Activated CD4-positive, alpha-beta memory T cell treated with anti-CD3 and anti-CD28 coated beads for 36 hours (primary cell): ENCODE measurements at places on chromosomes 4 and X. TPM values are rescaled to one million over a fixed set of nuclear protein-coding genes. Genes with fewer than 3 reads are reported as not detected.

DNA sequence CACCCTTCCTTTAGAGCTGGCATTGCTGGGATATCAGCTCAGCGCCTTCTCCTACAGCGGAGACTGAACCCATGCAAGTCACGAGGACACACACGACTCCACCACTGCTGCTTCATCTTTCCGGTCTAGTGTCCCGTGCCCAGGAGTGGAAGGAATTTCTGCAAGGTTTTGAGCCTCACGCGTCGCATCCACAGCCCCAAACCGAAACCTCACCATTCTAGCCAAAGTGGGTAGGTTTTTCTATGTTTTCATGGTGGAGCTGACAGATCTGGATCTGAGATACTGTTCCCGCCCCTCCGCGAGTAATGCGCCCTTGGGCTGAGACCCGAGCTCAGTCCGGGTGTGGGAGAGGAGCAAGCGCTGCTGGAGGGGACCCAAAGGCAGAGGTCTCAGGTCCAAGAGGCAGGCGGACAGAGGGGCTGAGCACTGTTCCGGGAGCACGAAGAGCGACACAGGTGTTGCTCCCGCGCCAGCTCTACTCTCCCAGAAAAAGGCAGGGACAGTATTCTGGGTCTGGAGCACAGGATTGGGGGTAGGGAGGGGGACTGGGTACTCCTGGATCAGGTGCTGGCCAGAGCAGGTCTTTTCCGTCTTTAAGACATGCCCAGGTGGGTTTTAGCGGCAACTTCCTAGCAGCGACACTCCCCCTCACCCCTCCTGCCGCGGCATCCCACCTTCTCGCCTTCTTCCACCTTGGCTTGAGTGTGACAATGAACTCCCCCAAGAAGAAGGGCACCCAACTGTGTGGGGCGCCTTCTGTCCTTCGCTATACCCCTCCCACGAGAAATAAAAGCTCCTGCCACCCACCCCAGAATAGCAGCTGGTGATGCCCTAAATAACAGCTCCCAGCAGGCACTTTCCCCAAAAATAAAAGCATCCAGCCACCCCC, 1.8 kb downstream of the EPHA5 start:
- no peak for DNase-seq

DNA sequence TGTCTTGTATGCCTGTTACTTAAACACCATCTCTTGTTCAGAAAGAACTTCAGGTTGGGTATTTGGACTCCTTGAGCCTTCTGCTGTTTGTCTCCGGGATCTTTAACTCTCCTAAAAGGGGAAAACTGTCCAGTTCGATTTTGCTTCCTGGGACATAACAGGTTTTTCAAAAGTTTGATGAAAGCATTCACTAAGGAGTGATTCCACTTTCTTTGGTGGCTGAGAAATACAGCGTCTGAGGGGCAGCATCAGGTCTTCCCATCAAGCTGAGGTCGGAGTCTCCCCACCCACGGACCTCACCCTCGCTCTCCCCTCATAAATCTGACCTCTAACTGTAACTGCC, 1.4 kb downstream of the AFAP1 start:
- peak; percentile 33 for DNase-seq

DNA sequence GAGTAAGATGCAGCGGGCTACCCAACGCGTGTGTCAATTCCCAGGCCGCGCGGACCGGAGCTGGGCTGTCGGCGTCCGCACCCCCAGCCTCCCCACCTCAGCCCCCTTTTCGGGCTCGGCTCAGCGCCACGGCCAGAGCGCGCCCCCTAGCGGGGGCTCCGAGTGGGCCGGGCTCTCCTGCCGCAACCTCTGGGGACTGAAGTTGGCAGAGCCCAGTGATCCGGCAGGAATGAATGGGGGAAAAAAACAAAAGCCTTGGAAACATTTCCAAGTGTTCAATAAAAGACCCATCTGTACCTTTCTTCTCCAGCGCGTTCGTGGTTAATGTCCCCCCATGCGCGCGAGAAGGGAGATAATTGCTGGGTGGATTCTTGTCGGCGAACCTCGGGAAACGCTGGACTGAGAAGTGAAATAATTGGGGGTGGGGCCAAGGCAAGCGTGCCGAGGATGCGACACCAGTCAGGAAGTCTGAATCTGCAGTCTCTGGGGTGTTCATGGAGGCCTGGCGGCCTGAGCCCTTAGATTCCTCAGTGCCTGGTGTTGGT, 5.2 kb upstream of the ARX start:
- DNase-seq, result peak; percentile 42

GRCh38 chrX:3621414-3621813, 92.0 kb downstream of the PRKX start:
- DNase-seq, result no peak

DNA sequence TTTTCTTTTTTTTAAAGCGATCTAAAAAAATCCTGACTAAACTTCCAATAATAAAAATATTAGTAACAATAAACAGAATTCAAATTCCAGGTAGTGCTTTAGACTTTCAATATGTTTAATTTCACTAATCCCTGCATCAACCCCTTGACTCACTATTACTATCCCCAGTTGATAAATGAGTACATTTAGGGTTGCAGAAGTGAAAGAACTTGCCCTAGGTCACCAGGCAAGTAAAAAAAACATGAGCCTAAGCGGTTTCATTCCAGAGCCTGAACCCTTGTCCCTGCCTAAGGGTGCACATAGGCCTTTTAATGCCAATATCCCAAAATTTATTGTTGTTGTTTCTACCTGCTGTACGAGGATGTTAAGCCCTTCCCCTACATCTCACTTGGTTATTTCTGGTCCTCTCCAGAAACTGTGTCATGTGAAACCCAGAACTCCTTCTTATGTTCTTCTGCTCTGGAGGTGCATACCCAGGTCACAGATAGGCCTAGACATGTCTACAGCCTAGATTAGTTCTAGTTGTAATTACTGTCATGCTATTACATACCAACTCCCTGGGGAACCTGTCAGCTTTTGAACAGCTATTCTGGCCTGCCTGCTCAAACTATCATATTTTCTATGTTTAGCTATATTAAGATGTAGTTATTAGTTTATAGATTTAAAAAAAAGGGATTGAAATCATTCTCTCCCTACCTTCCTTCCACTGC, 244.5 kb upstream of the PITX2 start:
- DNase-seq, result no peak

GRCh38 chrX:133929836-133930464, 55.4 kb downstream of the GPC3 start:
- DNase-seq, result no peak

DNA sequence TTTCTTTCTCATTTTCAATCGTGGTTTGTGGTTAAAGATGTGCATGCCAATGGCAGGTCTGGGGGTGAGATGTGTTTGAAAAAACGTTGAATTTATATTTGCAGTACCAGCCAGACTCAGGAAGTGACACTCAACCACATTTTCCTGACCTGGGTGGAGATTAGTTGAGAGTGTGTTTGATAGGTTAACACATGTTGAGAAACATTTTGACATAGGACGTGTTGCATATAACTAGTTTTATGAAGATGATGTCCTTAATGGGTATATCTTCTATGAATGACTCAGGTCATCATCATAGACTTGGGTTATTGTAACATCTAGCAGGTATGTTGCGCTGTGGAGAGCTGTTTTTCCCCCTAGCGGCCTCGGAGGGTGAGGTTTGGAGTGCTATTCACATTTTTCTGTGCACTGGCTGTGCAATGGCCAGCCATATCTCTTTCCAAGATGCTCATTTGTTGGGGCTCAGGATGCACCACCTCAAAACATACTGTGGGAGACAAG, 21.7 kb upstream of the CD38 start:
- DNase-seq, result peak; percentile 88

GRCh38 chrX:105869701-105870100, 47.4 kb downstream of the NRK start:
- DNase-seq, result no peak

DNA sequence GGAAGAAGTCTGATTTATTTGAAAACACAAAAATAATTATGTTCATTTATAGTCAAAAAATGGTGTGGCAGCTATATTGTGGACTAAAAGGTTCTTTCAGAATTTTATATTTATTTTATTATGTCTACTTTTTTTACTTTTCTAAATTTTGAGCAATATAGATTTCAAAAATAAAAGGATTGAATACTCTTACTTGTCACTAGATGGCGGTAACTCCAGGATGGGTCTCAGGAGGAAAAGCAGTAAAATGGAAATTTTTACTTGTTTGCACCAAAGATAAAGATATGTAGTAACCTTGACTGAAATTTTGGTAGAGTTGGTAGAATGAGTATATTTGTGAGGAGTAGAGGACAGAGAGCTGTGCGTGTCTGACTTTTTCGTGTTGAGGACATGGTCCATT, 14.5 kb upstream of the DACH2 start:
- DNase-seq, result no peak

- no peak for DNase-seq
These were observed 31.1 kb downstream of the MAML3 start for GRCh38 chr4:140122891-140123290.

DNA sequence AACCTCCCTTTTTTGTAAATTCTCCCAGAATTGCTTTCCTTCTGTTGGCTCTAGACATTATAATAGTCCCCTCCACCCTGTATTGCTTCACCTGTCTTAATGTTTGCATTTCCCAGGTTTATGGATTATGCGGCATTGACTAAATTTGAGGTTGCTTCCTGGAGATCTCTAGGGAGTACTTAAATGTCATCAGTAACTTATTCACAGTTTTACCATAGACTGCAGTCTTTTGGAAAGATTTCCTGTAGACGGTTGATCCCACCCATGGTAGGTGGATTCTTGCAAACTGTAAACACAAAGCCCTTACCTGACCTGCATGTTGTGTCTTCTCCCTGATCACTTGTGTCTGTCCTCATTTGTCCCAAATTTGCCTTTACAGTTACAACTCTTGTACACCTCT, 6.2 kb upstream of the NOX1 start:
- no peak for DNase-seq

GRCh38 chr4:30801876-30802275, 81.7 kb downstream of the PCDH7 start:
- DNase-seq, result no peak

GRCh38 chr4:165839615-165840333, 33.3 kb upstream of the TLL1 start:
- no peak for DNase-seq

- no peak for DNase-seq
These were observed 19.9 kb downstream of the RPS6KA6 start for GRCh38 chrX:84168095-84168494.

GRCh38 chr4:88054901-88055300, 47.5 kb downstream of the PKD2 start:
- DNase-seq, result peak; percentile 10

GRCh38 chrX:6067600-6067999, 161.1 kb downstream of the NLGN4X start:
- no peak for DNase-seq

DNA sequence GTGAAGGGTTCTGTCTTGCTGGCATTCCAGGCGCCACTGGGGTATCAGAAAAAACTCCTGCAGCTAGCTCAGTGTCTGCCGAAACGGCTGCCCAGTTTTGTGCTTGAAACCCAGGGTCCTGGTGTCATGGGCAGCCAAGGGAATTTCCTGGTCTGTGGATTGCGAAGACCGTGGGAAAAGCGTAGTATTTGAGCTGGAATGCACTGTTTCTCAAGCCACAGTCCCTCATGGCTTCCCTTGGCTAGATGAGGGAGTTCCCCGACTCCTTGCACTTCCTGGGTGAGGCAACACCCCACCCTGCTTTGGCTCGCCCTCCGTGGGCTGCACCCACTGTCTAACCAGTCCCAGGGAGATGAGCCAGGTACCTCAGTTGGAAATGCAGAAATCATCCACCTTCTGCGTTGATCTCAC, 40.1 kb downstream of the NOP14 start:
- DNase-seq, result no peak

GRCh38 chr4:53161051-53161786, 204.6 kb downstream of the SCFD2 start:
- DNase-seq, result no peak

- DNase-seq, result no peak
These were observed 12.4 kb downstream of the DDIT4L start for GRCh38 chr4:100177855-100178254.

DNA sequence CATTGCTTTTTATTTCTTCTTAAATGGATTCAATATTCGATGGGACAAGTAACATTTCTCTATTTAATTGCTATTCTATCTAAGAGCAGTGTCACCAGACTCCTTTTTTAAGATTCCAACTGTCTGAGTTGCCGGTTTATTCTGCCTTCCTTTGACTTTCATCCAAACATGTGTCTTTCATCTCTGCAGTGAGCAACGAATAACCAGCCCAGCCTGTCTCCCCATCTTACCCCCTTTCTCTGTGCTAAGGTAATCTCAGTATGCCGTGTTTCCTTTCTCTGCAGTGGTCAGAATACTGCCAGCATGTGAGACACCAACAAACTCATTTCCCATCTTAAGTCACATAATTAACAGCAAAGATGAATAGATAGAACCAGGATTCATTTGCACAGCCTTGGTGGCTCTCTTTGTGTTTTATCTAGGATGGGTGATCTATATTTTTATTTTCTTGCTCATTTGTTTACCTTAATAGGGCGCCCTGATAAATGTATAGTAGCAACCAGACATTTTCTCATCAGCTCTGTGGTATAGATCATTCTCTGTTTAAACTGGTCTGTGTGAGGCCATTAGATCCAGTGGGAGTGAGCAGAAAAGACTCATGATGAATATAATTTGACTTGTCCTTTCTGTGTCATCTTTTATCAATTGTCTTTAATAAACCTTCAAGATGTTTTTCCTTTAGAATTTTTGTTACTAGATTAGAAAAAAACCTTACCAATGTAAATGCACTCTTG, 394.8 kb upstream of the IGFBP7 start:
- DNase-seq, result no peak

DNA sequence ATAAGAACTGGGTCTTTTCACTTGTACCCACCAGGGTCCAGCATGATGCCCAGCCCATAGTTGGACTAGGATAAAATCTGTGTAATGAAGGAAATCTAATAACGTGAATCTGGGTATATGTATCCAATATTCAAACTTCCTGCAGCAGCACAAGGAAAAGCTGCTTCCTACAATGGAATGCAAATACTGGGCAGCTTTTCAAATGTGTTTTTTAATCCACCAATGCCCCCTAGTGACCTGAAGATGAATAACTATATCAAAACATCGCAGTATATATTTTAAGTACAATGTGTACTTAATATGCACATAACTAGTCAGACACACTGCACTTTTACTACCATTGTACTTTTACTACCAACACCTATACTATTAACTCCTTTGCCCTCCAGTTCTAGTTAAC, 5.3 kb downstream of the APOO start:
- no peak for DNase-seq

GRCh38 chrX:24619647-24620046, 27.5 kb downstream of the PCYT1B start:
- no peak for DNase-seq

- no peak for DNase-seq
These were observed 1310.8 kb upstream of the AGA start for GRCh38 chr4:178752954-178753525.

DNA sequence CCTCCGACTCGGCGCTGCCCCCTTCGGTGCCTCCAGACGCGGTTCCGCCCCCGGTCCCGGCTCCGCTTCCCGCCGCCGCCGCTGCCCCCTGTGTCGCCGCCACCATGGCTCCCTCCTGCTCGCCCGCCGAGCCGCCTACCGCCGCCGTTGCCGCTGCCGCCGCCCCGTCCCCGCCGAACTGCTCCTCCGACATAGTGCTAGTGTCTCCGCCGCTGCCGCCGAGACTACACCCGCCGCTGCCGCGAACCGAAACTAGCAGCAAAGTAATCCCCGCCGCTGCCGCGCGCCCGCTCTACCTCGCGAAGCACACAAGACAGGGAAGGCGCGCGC, 340 bp downstream of the HNRNPD start:
- DNase-seq, result no peak

EVC gene
- 1.7 TPM for total RNA-seq

TRPC3 gene
- 1.6 TPM for total RNA-seq

CABS1 gene
- total RNA-seq, result not detected

UVSSA gene
- 21.5 TPM for total RNA-seq

CLIC2 gene
- 0.40 TPM for total RNA-seq

CLDN22 gene
- not detected for total RNA-seq

GUCY1B1 gene
- 0.24 TPM for total RNA-seq

SLC4A4 gene
- total RNA-seq, result 0.51 TPM

REELD1 gene
- total RNA-seq, result not detected

AKAP4 gene
- not detected for total RNA-seq

STK32B gene
- total RNA-seq, result not detected
